Chondrocyte (in vitro differentiated cells): ENCODE measurements at places on chromosomes 12 and 14. TPM values are rescaled to one million over a fixed set of nuclear protein-coding genes. Genes with fewer than 3 reads are reported as not detected.

The PPP1R36 gene
- total RNA-seq: 0.72 to 1.1 TPM (median 1.0 TPM) in 3 replicates

The YLPM1 gene
- 51.3 to 85.0 TPM (median 51.8 TPM) in 3 replicates for total RNA-seq

The SNAPC1 gene
- 7.9 to 9.9 TPM (median 8.6 TPM) in 3 replicates for total RNA-seq

The MYBPC1 gene
- not detected in 3 replicates for total RNA-seq

The CYP46A1 gene
- total RNA-seq: 0.72 to 2.8 TPM (median 1.2 TPM) in 3 replicates

The SCNN1A gene
- 0.87 to 2.6 TPM (median 1.9 TPM) in 3 replicates for total RNA-seq

The FGF6 gene
- not detected in 3 replicates for total RNA-seq

The SLC10A1 gene
- not detected in 3 replicates for total RNA-seq

The GUCY2C gene
- not detected in 3 replicates for total RNA-seq

DNA sequence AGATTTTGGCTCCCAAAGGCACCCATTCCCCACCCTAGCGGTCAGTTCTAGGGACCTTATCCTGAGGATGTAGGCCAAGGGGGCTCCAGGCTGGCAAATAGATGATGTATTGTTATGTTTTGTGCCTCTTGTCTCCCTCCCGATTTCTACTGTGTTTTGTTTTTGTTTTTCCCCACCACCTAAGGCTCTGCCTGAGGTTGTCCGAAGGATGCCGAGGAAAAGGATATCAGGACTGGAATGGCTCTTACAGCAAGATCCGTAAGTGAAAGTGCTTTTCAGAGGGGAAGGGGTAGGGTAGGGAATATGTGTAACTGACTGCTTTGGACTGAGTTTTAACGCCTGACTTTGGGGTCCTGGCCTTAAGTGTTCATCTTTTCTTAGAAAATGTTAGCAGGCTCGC is 6.6 kb downstream of the FOXG1 start:
- H3K4me1 ChIP-seq: peaks cover 3% of the 10 kb centered on the region
- no peak overlapping the region for H3K4me3 ChIP-seq
- H3K27ac ChIP-seq: no peak overlapping the region
- H3K27me3 ChIP-seq: peaks cover 82% of the 10 kb centered on the region
- DNase-seq: no peak

GRCh38 chr14:55803873-55804553 is 224.0 kb downstream of the KTN1 start:
- no peak for DNase-seq
- H3K4me3 ChIP-seq: no peak overlapping the region
- peaks cover 5% of the 10 kb centered on the region for H3K4me1 ChIP-seq
- no peaks in the 10 kb centered on the region for H3K36me3 ChIP-seq
- no peak overlapping the region for H3K27ac ChIP-seq
- H3K27me3 ChIP-seq: no peaks in the 10 kb centered on the region

- no peak overlapping the region for H3K4me3 ChIP-seq
- H3K4me1 ChIP-seq: no peaks in the 10 kb centered on the region
- no peak overlapping the region for H3K27ac ChIP-seq
- DNase-seq: no peak
- H3K36me3 ChIP-seq: no peaks in the 10 kb centered on the region
- H3K27me3 ChIP-seq: peaks cover 5% of the 10 kb centered on the region
Measured at GRCh38 chr14:96423446-96424108, 31.6 kb downstream of the AK7 start.

GRCh38 chr14:50373959-50374358 is 22.7 kb downstream of the CDKL1 start:
- no peak overlapping the region for H3K27ac ChIP-seq
- H3K27me3 ChIP-seq: no peaks in the 10 kb centered on the region
- H3K4me1 ChIP-seq: peaks cover 16% of the 10 kb centered on the region
- DNase-seq: no peak
- H3K36me3 ChIP-seq: no peaks in the 10 kb centered on the region

DNA sequence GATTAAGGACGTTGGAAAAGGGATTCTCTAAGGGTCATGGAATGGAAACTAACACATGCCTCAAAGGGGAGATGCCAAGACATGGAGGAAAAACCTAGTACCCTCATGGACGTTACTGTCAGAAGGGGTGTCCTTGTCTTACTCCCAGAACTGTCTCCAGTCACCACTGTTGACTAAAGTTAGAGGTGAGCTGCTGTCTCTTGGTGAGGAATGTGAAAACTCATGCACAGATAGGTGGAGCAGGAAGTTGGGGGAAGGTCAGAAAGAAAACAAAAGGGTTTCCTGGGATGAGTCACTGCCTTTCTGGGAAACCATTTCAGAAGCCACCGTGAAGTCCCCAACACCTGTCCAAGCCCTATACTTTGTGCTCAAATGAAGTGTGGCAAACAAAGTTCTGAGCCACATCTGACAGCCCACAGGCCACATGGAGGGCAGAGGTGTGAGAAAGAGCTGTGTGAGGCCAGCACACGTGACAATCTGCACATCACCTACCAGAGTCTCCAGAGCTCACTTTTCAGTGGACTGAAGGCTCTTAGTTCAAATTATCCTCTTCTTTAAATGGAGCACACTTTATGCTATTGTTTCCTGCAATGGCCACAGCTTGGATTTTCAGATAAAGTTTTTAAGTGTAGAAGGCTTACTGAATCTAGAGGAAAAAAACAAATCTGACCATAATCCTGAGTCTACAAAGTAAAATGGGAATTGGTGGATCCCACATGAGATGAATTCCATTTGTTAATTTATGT is 92.9 kb upstream of the EGLN3 start:
- no peaks in the 10 kb centered on the region for H3K36me3 ChIP-seq
- H3K4me3 ChIP-seq: no peak overlapping the region
- peaks cover 5% of the 10 kb centered on the region for H3K4me1 ChIP-seq

DNA sequence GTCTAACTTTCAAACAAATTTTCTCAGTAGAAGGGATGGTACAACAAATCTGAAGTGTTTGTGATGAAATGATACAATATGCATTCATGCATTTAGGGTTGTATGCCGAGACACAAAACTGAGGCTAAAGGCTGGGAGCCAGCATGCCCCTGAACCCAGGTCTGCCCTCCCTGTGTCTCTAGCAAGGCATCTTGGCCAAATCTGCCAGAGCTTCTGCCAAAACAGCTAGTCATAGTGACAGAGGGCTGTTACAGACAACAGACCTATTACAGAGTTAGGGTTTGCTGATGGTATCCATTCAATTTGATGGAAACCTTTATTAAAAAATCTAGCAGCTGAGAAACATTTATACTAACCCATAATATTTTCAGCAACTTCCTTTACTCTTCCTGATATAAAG is 11.3 kb upstream of the CHPT1 start:
- no peak overlapping the region for H3K4me3 ChIP-seq
- H3K4me1 ChIP-seq: no peaks in the 10 kb centered on the region
- no peak for DNase-seq
- no peaks in the 10 kb centered on the region for H3K27me3 ChIP-seq
- no peaks in the 10 kb centered on the region for H3K36me3 ChIP-seq
- H3K27ac ChIP-seq: no peak overlapping the region

DNA sequence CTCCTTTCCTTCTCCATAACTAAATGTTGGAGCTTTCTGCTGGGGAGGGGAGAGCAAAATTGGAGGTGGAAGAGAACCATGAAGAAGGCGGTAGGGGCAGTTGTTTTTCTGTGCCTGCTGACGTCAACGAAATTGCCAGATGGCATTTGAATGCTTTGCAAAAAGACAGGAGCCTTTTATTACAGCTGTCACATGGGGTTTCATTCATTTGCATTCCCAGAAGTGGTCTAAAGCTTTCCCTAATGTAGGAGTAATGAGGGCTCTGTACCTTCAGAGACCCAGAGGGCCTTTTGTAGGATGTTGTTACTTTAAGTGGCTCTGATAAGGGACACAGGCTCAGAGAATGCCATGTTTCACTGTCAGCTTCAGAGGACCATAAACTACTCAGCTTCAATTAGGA is 107.1 kb upstream of the SLCO1C1 start:
- no peak overlapping the region for H3K4me3 ChIP-seq
- H3K36me3 ChIP-seq: no peaks in the 10 kb centered on the region
- H3K27ac ChIP-seq: no peak overlapping the region
- no peaks in the 10 kb centered on the region for H3K27me3 ChIP-seq
- no peak for DNase-seq

GRCh38 chr12:66945189-66945817 is 266.4 kb upstream of the GRIP1 start:
- DNase-seq: no peak
- H3K4me1 ChIP-seq: peaks cover 20% of the 10 kb centered on the region
- H3K36me3 ChIP-seq: no peaks in the 10 kb centered on the region
- no peak overlapping the region for H3K4me3 ChIP-seq
- no peaks in the 10 kb centered on the region for H3K27me3 ChIP-seq
- H3K27ac ChIP-seq: no peak overlapping the region

DNA sequence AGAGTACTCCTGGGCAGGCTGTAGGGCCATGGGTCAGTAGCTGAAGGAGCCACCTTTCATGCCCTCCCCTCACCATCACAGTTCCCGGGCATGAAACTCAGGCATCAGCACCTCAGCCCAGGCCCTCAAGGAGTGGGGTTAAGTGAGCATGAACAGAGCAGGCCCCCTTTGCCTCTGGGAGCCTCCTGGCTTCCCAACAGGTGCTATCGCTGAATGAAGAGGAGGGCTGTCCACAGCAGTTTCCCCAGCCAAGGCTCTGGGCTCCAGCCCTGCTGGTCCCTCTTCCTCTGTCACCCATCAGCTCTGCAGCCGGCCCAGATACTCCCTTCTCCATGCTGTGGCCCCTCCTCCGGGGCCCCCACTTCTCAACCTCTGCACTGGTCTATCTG is 184.3 kb downstream of the ZFP36L1 start:
- no peak for DNase-seq
- H3K4me3 ChIP-seq: no peak overlapping the region
- H3K36me3 ChIP-seq: peaks cover 2% of the 10 kb centered on the region

- peaks cover 17% of the 10 kb centered on the region for H3K4me1 ChIP-seq
- H3K27ac ChIP-seq: no peak overlapping the region
- no peak for DNase-seq
- no peaks in the 10 kb centered on the region for H3K36me3 ChIP-seq
Measured at GRCh38 chr12:58066296-58066695, 124.9 kb downstream of the ATP23 start.

DNA sequence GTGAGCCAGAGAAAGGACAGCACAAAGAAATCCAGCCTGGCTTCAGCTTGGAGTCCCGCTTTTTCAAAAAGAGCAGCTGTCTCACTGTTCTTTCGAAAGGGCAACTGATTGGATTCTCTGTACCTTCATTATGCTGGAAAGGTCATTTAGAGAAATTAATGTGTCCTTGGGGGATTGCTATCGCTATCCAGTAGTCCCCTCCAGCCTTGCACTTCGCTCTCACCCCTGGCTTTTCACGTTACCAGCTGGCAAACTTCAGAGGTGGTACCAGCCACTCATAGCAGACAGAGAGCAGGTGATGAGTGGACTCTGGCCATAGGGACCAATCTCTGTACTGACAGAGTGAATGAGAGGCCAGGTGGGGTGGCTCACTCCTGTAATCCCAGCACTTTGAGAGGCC is 11.8 kb upstream of the NUAK1 start:
- no peaks in the 10 kb centered on the region for H3K36me3 ChIP-seq
- no peaks in the 10 kb centered on the region for H3K27me3 ChIP-seq
- peaks cover 22% of the 10 kb centered on the region for H3K4me1 ChIP-seq
- H3K4me3 ChIP-seq: no peak overlapping the region
- DNase-seq: no peak
- no peak overlapping the region for H3K27ac ChIP-seq

- H3K4me3 ChIP-seq: no peak overlapping the region
- H3K4me1 ChIP-seq: no peaks in the 10 kb centered on the region
- H3K27me3 ChIP-seq: peaks cover 5% of the 10 kb centered on the region
- H3K36me3 ChIP-seq: no peaks in the 10 kb centered on the region
Measured at GRCh38 chr12:87086118-87086891, 830.1 kb upstream of the MGAT4C start.

GRCh38 chr14:74609721-74610120 is 2.3 kb downstream of the LTBP2 start:
- H3K36me3 ChIP-seq: no peaks in the 10 kb centered on the region
- H3K27ac ChIP-seq: peak overlapping the region; percentile 59
- DNase-seq: no peak
- H3K27me3 ChIP-seq: no peaks in the 10 kb centered on the region

DNA sequence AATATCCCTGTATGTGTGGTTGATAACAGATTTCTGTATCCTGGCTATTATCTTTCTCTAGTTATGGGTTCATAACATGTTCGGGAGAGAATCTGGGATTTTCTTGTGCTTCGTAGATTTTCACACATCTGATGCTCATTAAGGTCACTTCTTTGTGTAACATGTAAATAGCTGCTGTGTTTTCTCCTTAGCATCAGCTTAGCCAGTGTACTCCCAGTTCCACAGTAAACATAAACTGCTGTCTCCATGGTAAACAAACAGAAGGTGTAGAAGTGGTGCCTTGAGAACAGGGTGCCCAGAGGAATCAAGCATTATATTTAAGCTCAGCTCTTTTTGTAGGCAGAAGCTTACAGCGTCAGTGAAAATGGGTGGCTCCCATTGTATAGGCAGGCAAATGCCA is 88.0 kb downstream of the ANO6 start:
- no peak overlapping the region for H3K4me3 ChIP-seq
- H3K36me3 ChIP-seq: no peaks in the 10 kb centered on the region
- no peak for DNase-seq
- H3K4me1 ChIP-seq: peaks cover 49% of the 10 kb centered on the region
- H3K27me3 ChIP-seq: no peaks in the 10 kb centered on the region
- H3K27ac ChIP-seq: peak overlapping the region; percentile 19
